Epithelial cell of umbilical artery (primary cell): ENCODE measurements at places on chromosomes 3 and 15. TPM values are rescaled to one million over a fixed set of nuclear protein-coding genes. Genes with fewer than 3 reads are reported as not detected.

USP4 gene
- 15.9 and 22.3 TPM in 2 replicates for total RNA-seq

C3orf49 gene
- not detected in 2 replicates for total RNA-seq

SECISBP2L gene
- 19.8 and 23.4 TPM in 2 replicates for total RNA-seq

CFAP20DC gene
- 1.7 and 1.9 TPM in 2 replicates for total RNA-seq

MAGEL2 gene
- 0.15 and 0.32 TPM in 2 replicates for total RNA-seq

ZPLD1 gene
- not detected in 2 replicates for total RNA-seq

P3H2 gene
- under 0.01 and 0.61 TPM in 2 replicates for total RNA-seq

TMEM42 gene
- total RNA-seq: 11.9 and 12.0 TPM in 2 replicates

AHSG gene
- not detected in 2 replicates for total RNA-seq

FGF7 gene
- total RNA-seq: 0.32 and 0.61 TPM in 2 replicates

XCR1 gene
- not detected in 2 replicates for total RNA-seq
